ENCODE measurements at places on chromosomes 7 and 10.

- no peak for DNase-seq
Measured at GRCh38 chr7:69768986-69769595, 170.8 kb downstream of the AUTS2 start.

GRCh38 chr10:13352519-13352918 is 4.4 kb upstream of the SEPHS1 start:
- no peak for DNase-seq

DNA sequence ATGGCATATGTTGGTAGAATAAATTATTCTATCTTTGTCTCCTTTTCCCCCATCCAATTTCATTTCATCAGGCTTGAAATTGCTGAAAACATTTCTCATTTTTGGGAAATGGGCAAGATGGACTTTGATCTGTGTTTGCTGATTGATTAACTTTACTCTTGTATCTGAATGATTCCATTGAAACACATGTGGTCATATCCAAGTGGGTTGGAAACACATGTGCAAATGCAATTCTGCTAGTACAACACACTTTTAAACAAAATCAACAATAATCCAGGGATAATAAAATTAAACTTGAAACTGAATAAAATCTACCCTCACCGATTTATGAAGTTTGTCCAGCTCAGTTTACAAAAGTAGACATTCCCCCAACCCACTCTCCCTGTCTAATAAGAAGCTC is 96.9 kb downstream of the EPDR1 start:
- no peak for DNase-seq

DNA sequence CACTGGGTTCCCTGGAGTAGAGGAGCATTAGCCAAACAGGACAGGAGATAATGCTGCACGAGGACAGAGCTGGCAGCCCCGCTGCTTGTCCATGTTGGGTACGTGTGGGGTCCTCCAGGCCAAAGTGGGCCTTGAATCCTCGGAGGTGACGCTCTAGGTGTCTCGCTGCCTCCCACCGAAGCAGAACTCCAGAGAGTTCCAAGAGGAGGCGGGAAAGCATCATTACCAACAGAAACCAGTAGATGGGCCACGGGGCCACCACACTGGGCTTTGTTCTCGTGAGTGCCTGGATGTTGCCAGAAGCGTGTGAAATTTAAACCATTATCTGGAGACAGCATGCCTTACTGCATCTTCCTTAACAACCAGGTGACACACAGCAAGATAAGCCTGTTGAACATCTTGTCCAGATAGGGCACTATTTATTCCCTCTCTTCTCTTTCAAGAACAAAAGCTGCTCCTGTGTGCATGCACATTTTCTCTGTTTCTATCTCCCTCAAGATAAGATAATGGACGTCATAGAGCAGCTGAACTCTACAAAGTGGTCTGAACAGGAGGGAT is 56.8 kb downstream of the TNS3 start:
- DNase-seq: no peak

- DNase-seq: no peak
Measured at GRCh38 chr10:62580396-62580795, 206.2 kb downstream of the ZNF365 start.

- no peak for DNase-seq
Measured at GRCh38 chr10:27349987-27350386, 109.4 kb upstream of the ACBD5 start.

DNA sequence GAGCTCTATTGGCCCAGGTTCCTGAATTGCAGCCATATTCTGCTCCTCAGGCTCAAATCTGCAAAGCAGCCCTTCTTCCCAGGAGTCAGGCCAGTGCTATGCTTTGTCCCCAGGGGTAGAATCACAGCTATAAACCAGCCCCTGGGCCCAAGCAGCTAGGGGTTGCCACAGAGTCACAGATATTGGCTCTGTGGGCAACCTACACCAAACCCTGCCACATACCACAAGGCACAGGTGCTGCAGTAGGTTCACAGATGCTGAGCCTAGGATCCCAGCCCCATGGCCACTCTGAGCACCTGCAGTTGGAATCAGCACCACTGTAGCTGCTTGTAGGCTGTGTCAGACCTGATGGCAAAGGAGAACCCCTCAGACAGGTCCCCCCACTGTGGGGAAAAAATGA is 43.1 kb upstream of the CAMK2B start:
- no peak for DNase-seq

DNA sequence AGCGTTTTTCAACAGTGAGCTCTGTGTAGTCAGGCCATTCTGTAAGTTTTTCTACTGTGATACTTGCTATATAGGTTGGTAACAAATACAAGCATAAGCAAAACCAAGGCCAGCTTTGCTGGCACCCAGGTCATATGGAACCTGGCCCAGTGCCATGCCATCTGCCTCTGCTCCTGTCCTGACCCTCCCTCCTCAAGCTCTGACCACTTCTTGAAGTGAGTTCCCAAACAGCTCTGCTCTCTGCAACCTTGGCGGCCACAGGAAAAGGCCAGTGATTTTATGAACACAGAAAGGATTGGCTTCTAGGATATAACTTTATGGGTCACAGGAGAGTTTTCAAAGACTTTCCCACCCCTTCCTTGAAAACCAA is 12.8 kb downstream of the NOD1 start:
- no peak for DNase-seq

All from stimulated activated CD4-positive, alpha-beta T cell treated with anti-CD3 and anti-CD28 coated beads, Interleukin-12 subunit alpha, Interleukin-12 subunit beta, amount 100 ng/mL, for 24 hours (primary cell).